RCC 7860 (cell line): ENCODE measurements at places on chromosomes 11 and 22.

GRCh38 chr22:31342389-31343140, 3.6 kb downstream of the PATZ1 start:
- DNase-seq, result no peak

DNA sequence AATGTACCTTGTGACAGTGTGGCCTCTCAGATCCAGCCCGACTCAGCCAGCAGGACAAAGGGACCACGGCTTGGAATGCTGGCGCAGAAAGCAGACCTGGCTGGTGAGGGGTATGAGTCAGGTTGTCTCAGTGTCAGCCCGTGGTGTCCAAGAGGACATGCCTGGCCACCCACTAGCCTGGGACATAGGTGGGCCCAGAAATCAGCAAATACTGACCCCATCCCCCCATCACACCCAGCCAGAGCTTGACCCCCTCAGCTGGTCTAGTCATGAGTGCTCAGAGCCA, 4.5 kb downstream of the BANF1 start:
- peak; percentile 62 for DNase-seq

DNA sequence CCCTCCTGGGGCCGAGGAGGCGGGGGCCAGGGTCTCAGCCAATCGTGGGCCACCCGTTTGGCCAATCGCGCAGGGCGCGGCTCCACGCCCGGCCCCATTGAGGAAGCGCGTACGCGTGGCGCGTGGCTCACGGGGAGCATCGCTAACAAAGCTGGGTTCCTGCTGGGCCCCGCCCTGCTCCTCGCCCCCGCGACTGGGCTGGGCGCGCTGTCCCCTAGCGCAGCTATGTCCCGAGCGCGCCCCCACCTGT, 614 bp upstream of the ASCL2 start:
- DNase-seq, result no peak

DNA sequence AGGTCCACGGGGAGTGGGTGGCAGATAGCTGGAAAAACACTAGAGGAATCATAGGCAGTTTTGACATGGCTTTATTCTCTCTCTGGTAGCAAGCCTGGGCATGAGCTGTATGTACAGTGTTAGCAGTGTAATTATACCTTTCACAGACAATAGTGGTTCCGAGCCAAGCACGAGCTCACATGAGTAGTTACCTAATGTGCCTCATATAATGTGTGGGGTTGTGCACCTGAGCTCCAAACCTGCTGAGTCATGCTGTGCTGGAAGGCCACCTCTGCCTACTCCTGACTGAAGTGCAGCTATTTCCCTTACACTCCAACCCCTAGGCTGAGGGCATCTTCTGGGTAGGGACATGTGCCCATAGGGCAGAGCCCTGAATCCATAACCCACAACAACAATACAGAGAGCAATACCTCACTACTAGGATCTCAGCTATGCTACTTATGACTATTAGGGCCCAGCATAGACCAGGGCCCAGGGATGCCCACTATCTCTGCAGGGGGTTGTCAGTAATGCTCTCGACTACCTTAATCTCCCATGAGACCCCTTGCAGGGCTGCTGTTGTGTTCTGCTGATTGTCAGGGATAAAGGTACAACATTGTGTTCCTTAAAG, 432.1 kb downstream of the DYNC2H1 start:
- no peak for DNase-seq

- DNase-seq, result no peak
These were observed 87.9 kb upstream of the CLPB start for GRCh38 chr11:72522186-72522585.

DNA sequence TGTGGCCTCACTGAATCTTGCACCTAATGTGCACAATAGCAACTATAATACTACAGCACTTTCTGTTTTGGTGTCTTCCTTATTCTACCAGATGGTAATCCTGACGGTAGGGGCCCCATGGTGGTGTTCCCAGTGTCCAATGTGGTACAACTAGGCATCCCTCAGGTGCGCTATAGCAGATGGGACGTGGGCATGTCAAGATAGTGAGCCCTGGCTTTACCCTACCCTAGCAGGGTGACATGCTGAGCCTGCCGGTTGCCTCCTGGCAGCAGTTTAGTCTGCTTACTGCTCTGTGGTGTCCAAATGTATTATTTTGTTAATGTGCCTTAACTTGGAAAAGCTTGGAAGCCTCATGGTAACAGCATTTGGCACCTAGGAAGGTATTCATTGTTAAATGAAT, 19.2 kb downstream of the ACO2 start:
- no peak for DNase-seq

GRCh38 chr22:23305922-23306374, 125.6 kb downstream of the BCR start:
- no peak for DNase-seq

- no peak for DNase-seq
These were observed 24.1 kb upstream of the CELSR1 start for GRCh38 chr22:46561435-46561905.

DNA sequence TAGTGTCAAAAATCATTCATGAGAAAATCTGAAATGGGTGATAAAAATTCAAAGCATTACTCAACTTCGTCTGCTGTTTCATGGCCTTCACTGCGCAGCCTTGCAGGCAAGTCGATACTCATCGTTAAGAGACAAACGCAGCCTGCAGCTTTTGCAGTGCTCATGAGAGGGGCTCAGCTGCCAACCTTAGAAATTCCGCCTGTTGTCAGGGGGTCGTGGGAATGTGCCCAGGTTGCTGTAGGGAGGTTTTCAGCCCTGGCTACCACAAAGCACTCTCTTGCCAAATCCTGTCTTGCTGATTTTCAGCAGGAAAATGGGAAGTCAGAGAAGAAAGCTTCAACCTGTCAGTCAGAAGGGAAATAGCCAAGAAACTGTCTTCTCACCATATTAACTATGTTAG, 25.4 kb upstream of the GRAMD1B start:
- DNase-seq, result no peak

GRCh38 chr22:42368379-42369249, 63.6 kb downstream of the NFAM1 start:
- no peak for DNase-seq

- peak; percentile 86 for DNase-seq
These were observed 120.6 kb upstream of the LMO1 start for GRCh38 chr11:8384199-8384821.

- no peak for DNase-seq
These were observed 22.9 kb upstream of the CHRM4 start for GRCh38 chr11:46414466-46414796.

GRCh38 chr22:46612904-46613605, 7.1 kb upstream of the GRAMD4 start:
- no peak for DNase-seq

DNA sequence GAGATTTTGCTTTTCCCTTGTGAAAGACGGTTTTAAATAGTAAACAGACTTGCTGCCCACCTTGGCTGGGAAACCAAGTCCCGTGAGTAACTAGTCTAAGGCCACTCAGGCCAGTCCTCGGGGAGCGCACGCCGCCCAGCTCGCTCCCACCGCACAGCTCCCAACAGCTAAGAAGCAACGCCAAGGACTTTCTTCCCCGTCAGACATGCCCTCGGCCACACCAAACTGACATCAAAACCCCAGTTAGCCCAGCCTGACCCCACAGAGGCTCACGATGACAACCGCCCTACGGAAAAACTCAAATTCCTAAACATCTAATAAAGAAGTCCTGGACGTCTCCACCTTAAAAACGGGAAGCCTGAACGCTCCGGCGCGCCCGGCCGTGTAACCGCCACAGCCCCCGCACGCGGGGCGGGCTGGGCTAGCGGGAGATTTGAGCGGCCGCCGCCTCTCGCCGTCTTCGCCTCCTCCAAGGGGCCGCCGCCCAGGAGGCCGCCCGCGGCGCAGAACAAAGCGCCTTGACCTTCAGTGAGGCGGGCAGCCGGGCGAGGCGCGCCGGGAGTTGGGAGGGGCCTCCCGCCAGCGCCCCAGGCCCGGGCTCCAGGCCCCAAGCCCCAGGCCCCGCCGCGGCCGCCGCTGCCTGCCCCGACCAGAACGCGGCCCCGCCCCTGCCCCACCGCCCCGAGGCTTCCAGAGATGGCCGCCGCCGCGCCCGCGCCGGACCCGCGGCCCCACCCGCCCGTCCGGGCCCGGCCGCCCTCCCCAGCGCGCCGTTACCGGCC, 486 bp downstream of the NAP1L4 start:
- DNase-seq, result no peak

- DNase-seq, result peak; percentile 33
These were observed 34.0 kb upstream of the FBXO3 start for GRCh38 chr11:33808228-33808828.

- DNase-seq, result no peak
These were observed 914 bp upstream of the PRDM11 start for GRCh38 chr11:45145379-45146071.

DNA sequence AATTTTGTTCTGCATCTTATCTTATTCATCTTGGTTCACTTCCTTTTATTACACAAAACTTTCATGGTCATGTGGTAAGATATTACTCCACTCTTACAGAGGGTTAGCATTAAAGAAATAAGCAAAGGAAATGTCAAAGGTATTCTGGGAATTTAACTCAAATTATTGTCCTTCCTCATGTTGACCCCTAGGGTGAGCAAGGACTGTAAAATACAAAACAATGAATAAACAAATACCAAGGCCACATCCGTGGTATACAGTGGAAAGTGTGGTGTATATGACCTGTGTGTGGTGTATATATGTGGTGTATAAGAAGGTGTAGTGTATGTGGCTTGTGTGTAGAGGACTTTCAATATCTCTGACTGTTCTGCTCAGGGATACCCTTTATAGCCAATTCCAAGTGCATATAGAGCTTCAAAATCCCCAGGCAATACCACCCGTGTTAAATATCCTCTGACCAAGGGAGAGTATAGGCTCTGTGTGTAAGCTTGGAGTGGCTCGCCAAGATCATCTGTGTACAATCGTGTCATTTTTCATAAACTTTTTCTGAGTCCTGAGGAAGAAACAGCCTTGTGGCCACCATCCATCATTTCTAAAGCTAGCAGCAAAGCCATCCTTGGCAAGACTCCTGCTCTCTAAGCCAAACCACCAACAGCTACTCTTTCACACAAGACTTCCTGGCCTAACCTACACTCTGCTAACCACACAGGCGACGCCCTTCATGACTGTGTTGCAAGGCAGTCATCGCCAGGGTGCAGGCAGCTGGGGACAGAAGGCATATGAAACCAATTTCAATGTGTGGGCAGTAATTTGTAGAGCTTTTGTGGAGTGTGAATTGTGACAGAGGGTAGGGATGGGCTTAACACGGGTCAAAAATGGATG, 548.0 kb downstream of the ETS1 start:
- DNase-seq, result peak; percentile 76

GRCh38 chr11:113578715-113579250, 103.6 kb upstream of the DRD2 start:
- DNase-seq, result no peak

GRCh38 chr22:33539202-33539901, 380.9 kb downstream of the LARGE1 start:
- DNase-seq, result no peak

DNA sequence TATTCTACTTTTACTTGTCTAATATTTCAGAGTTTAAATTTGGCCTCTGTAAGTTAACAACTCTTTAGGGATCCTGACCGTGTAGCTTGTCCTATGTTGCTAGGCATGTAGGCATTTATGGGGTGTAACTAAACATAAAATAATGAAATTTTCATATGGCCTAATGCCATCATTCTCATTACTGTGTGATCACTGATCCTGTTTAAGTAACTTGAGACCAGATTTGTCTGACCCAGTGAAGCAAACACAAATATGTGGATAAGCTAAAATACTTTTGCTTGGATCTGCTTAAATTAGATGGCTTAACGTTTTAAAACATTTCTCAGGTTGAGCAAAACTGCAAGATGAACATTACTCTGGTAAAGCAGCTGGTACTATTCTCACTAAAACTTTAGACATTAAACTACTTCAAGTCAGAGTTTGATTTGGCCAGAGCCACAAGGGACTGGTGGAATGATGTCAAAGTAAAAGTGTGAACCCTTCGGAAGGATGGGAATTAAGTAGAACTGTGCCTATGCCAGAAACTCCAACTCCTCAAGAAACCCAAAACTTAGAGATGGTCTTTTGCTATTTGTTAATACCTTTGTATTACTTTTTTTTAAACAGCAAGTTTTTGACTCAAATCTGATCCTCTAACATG, 12.5 kb downstream of the QSER1 start:
- DNase-seq, result no peak

DNA sequence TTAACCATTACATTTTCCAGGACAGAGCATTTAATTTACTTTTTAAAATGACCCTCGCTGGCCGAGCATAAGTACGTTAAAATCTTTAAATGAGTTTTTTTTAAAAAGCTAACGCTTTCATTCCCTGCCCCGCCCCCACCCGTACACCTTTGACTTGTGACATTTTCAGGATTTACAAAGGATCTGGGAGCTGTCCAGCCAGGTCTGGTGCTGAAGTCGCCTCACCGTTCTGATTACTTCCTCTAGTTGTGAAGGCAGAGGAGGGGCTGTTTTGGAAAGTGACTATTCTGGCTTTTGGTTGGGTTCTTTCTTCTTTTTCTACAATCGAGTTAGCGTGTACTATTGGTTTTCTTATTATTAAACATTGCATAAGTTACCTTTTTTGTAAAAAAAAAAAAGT, 2.9 kb downstream of the C11orf87 start:
- no peak for DNase-seq

DNA sequence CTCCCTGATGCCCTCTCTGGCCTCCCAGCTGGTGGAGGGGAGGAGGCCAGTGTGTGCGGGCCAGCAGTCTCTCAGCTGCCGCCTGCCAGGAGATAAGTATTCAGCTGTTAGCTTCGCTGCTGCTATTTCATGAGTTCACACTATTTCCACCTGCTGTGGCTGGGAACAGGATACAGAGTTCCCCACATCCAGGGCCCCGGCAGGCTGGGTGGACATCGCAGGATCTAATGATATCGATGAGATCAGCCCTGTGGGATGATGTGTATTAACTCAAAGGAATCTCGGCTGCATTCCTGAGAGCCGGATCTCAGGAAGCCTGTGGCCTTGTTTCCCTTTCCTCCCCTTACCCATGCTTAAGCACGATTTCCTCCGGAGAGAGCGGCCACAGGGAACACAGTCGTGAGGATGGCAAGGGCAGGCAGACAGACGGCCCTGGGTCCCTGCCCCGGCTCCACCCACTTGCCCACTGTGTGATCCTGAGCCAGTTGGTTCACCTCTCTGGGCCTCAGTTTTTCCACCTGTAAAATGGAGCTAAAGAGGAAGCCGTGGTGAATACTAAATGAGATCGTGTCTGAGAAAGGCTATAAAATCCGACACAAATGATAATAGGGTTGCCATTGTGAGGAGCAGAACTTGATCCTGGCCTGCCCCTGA, 6.5 kb upstream of the PVALB start:
- DNase-seq, result no peak
